ENCODE measurements at places on chromosomes 11 and 22.

GRCh38 chr11:122365610-122366360 lies 249.8 kb upstream of the BLID start:
- no peak for DNase-seq

GRCh38 chr11:72524711-72525110 lies 90.4 kb upstream of the CLPB start:
- DNase-seq = no peak

DNA sequence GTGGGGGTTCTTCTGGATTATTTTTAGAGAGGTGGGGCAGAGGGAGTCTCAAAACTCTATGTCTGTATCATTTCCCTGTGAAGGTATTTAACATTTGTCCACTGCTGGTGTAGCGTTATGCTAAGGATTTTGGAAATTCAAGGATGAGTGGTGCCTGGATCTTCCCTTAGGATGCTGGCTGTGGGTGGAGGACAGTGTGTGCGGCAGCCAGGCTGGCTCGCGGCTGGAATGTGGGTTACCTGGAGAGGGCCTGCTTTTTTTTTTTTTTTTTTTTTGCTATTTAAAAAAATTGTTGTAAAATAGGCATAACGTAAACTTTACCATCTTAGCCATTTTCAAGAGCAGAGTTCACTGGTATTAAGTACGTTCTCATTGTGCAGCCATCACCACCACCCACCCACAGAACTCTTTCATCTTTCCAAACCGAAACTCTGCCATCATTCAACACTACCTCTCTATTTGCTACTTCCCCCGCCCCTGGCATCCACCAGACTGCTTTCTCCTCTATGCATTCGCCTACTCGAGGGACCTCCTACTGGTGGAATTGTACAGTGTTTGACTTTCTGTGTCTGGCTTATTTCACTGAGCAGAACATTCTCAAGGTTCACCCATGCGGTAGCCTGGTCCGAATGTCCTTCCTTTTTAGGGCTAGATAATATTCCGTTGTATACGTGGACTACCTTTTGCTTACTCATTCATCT lies 67.1 kb downstream of the PARVB start:
- no peak for DNase-seq

DNA sequence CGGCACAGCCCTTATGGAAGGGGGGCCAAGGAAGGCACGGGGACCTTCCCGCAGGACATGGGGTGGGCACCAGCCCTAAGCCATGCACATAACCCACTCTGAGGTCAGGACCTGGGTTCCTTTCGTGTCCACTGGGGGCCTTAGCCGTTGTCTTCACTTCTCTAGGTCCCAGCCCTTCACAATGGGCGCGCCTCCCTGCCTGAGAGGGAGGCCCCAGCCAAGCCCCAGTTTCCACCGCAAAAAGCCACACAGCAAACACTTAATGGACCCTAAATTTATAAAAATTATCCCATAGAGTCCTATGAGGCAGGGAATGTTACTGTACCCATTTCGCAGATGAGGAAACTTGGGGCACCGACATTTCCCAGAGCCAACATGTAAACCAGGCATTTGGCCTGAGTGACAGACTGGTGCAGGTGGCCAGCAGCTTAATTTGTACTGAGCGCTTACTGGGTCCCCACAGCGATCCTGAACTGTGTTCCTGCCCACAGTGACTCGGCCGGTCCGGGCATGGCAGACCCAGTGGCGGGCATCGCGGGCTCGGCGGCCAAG lies 1.2 kb downstream of the GAS2L1 start:
- no peak for DNase-seq

GRCh38 chr22:49418943-49419342 lies 408.7 kb downstream of the BRD1 start:
- DNase-seq = no peak

DNA sequence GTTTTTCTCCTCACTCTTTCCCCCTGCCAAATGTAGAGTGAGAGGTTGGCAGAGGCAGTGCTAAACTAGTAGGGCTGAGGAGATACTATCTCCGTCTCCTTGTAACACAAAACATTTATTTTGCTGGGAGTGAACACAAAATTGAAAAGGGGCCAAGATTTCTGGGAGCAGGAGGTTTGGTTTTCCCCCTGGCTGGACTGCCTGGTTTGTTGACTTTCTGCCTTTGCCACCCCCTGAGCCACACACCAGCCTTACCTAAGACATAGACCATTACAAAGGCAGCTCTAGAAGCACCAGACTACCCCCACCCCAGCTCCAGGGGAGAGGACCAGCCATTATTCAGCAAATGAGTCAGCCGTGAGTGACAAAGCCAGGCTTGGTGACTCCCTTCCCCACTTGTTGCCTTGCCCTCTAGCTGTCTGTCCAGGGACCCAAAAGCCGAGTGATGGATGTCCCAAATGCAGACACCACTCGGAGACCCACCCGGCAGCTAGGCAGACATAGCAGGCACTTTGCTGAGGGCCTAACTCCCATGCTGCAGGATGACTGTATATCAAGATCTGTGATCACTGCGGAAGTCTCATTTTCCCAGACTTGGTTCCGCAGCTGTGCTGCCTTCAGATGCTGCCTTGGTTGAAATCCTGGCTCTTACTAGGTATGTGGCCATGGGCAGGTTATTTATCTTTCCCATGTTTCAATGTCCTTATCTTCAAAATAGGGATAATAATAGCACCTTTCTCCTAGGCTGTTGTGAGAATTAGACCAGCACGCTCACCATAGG lies 17.7 kb upstream of the CDON start:
- peak; percentile 67 for DNase-seq

- DNase-seq = no peak
These were observed 214.1 kb downstream of the TBC1D22A start for GRCh38 chr22:46976598-46976997.

GRCh38 chr11:1917523-1918435 lies 1.7 kb upstream of the TNNT3 start:
- no peak for DNase-seq

GRCh38 chr11:19409307-19409706 lies 168.6 kb upstream of the E2F8 start:
- DNase-seq = no peak

DNA sequence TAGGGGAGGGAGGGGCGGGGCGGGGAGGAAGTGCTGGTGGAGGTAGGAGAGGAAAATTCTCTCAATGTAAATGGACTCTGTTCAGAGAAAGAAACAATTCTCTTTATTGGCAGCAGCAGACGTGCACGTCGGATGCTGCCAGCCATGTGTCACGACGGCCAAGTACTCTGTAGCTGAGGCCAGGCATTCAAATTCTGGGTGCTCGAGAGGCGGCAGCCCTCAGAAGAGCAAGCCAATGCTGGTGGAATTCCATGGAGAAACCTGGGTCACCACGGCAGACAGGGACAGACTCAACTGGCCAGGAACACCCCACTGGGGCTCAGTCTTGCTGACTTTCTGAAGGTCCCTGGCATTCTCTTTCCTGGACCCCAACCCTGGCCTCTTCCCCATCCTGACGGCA lies 90.8 kb downstream of the ABTB2 start:
- DNase-seq = no peak

GRCh38 chr22:32904044-32904443 lies 102.5 kb downstream of the TIMP3 start:
- no peak for DNase-seq

- DNase-seq = no peak
These were observed 62.9 kb upstream of the WNT11 start for GRCh38 chr11:76269247-76269646.

GRCh38 chr11:33646629-33647028 lies 54.0 kb downstream of the C11orf91 start:
- DNase-seq = no peak

DNA sequence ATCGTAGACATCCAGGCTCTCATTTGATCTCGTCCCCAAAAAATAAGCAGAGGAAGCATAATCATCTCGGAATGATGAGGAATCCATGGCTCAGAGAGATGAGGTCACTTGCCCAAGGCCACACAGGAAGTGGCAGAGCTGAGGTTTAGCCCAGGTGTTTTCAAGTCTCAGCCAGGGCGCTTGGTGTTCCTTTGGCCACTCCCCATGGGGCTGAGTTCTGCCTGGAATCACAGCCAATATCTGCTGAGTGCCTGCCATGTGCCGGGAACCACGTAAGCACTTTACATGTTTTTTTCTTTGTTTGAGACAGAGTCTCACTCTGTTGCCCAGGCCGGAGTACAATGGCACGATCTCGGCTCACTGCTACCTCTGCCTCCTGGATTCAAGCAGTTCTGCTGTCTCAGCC lies 29.5 kb upstream of the MYH9 start:
- DNase-seq = no peak
